ENCODE measurements at places on chromosomes 12 and 14.

- no peak for DNase-seq
Measured at GRCh38 chr14:56603648-56604047, 24.1 kb downstream of the TMEM260 start.

DNA sequence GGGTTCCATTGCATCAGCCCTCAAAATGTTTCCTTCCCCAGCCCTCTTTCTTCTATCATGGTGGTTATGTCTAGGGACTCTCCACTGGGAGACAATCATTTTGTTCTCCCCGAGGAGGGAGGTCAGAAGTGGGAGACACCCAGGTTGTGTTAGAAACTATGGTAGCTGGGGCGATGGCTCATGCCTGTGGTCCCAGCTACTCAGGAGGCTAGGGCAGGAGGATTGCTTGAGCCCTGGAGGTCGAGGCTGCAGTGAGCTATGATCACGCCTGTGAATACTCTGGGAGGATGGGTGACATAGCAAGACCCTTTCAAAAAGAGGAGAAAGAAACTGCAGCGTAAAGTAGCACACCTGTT lies 13.0 kb upstream of the LRRC23 start:
- DNase-seq, result no peak

GRCh38 chr12:11885261-11886038 lies 185.3 kb upstream of the BCL2L14 start:
- DNase-seq, result peak; percentile 77

GRCh38 chr12:56803750-56804149 lies 40.6 kb downstream of the HSD17B6 start:
- DNase-seq, result no peak

DNA sequence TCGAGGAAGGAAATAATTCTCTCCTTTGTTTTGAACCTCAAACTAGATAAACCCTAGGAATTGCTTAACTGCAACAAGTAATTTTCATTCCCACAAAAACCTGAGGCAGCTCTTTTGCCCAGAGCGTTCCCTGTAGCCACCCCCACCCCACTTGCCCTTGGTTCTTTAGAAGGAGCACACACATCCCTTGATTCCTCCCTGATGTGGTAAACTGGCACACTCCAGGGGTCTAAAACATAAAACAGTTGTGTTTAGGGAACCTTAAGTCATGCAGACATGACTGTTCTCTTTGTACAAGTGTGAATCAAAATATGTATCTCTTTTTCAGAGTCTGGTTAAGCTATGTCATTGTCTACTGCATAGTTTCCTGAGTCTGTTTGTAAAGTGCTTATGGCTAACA lies 14.0 kb downstream of the MAPK1IP1L start:
- no peak for DNase-seq

DNA sequence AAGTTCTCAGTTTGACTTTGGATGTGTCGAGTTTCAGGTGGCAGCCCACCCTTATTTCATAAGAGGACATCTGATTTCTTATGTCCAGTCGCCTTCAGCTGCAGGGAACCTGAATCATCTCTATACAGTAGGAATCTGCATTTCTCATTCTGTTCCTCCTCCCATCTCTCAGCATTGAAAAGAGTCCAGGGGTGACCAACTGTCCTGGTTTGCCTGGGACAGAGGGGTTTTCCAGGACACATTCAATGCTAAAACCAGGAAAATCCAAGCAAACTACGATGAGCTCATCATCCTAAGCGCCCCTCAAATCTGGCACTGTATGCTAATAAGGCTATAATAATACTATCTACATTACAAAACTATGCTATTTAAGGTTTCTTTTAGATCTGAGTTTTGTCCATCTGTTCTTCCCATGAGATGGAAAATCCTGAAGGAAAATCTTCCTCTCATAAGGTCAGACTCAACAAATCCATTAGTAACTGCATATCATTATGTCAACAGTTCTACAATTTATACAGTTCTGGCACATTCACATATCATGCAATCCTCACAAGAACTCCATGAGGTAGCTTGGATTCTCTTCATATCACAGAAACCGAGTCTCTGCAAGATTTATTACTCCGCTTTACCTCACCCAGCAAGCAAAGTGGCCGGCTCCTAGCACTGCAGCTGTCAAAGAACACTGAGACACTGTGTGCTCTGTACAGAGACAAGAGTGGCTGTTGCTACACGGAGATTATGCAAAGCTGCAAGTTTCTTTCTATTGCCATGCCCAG lies 15.6 kb upstream of the CALM1 start:
- DNase-seq, result no peak

GRCh38 chr12:62250671-62251608 lies 9.3 kb upstream of the USP15 start:
- peak; percentile 64 for DNase-seq

DNA sequence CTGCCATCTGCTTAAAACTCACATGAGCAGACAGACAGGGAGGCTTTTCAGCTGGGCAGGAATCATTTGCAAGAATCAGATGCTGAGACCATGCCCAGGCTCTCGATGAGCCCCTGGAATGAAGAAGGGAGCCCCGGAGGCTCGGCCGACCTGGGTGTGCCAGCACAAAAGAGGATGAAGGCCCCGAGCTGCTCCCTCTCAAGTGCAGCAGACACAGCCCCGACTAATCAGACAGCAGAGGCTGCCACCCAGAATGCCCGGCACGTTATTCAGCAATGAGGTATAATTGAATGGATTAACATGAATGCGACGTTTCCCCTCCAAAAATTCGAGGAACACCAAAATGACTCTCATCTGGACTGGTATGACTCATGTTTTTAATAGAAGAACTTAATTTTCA lies 58.9 kb downstream of the BCL11B start:
- DNase-seq, result no peak

DNA sequence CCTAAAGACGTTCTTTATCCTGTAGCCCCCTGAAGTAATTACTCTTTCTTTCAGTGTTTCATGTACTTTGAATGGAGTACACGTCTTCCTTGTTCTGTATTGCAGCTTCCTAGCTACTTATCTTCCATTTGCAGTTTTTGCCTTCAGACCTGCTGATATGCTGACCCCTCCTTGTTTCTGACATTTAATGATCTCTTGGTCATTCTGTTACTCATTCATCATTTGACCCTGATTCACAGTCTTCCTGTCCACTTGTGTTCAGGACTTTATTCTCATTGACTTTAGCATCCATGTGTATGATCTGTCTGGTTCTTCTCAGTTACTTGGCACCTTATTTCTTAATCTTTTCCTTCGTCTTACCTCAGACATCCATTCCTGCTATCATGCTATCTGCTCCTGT lies 22.2 kb downstream of the CPSF2 start:
- no peak for DNase-seq

DNA sequence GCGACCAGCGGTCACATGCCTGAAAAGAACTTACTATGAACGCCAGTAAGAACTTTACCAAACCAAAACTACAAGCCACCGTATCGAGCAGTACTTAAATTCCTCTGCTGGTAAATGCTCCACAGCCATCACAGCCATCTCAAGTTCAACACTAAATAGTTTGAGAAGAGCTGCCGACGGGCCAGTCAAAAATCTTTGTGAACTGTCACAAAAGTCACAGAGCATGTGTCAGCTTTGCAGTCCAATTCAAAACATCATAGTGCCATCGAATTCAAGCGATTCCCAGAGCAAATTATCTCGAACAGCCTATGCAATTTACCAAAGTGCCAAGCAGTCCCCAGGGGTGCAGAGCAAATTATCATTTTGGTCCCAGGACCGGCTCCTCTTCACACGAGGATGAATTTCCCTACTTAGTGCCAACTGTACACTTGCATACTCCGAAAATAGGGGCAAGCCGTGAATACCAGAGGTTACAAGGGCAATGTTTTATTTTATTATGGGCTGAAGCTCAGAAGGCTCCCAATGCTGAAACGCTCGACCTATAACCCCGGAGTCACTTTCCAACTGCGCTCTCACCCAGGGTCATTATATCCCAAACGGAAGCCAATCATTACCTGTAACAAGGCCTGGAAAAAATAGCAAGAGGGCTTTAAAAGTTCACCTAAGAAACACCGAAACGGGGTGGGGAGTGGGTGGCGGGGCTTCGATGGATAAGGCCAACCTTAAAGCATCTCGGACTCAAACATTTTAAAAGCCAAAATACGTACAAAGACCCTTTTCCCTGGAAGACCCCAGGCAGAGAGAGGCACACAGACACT lies 1.1 kb downstream of the LRP6 start:
- no peak for DNase-seq

- DNase-seq, result no peak
Measured at GRCh38 chr14:59060841-59061240, 127.6 kb upstream of the DAAM1 start.

DNA sequence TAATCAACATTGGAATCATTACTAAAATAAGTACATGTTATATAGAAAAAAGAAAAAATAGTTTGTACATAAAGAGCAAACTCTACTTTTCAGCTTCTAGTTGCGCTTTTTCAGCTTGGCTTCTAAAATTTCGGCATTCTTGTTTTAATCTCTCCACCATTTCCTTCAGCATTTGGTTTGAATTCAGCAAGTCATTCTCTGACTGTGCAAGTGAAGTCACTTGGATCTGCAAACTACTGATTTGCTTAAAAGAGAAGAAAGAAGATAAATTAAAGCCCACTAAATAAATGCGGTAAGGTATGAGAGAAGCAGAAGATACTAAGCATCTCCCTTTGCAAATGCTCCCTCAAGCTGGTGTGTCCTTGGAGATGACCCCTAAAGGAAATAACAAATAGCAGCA lies 126.3 kb downstream of the CEP83 start:
- DNase-seq, result no peak

DNA sequence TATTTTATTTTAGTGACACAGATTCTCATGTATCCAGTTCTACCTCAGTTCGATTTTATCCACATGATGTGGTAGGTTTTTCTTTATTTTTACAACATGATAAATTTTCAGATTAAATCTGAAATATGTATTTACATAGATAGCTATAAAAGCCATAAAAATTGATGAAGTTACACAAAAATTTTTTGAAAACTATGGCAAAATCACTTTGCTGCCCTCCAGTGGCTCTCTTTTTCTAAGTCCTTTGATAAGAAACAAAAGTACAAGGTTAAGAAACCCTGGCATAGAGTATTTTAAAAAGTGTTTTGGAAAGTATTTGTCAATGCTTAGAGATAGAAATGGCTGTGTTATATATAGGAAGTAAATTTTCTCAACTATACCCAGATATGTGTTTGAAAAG lies 104.2 kb downstream of the PCNX1 start:
- no peak for DNase-seq

- no peak for DNase-seq
Measured at GRCh38 chr12:13148485-13148847, 45.0 kb upstream of the GSG1 start.

DNA sequence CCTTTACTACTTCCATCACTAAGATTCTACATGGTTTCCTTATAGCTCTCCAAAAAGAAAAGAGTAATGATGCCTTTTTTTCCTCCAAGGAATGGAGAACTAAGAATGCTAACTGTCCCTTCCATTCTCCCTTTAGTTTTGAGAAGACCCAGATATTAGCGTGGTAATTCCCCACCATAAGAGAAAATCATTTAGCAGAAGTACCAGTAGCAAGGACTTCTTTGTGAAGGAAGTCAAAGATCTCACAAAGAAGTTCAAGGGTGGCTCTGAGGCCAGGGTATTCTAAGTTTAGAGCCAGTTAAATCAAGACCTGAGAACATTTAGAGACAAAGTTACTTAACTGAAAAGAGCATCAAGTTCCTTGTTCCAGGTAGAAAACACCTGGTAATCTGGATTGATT lies 7.3 kb downstream of the USP15 start:
- peak; percentile 42 for DNase-seq

DNA sequence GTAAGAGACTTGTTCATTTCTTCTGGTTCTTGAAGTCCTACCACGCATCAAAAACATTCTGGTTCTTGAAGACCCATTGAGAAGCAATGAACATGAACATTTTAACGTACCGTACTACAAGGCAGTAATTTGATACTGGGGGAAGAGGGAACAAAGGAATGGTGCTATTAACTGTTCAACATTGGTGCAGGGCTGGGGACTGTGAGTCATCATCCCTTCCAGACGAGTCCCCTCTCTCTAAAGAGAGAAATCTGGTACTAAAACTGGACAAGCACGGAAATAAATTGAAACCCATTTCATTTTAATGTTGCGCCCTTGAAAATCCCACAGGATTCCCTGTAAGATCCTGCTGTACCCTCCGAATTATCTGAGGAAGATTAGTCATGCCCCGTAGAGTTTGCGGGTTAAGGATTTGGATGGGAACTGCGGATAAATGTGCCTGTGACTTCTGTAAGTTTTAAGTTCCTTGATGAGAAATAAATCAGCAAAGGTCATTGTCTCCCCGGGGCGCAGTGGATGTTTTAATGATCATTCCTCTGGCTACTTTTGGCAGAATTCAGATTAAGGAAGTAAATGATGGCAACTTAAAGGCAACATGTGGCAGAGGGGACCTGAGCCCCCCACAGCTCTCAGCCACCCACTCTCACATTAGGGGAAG lies 78.6 kb downstream of the KCNK13 start:
- DNase-seq, result no peak

DNA sequence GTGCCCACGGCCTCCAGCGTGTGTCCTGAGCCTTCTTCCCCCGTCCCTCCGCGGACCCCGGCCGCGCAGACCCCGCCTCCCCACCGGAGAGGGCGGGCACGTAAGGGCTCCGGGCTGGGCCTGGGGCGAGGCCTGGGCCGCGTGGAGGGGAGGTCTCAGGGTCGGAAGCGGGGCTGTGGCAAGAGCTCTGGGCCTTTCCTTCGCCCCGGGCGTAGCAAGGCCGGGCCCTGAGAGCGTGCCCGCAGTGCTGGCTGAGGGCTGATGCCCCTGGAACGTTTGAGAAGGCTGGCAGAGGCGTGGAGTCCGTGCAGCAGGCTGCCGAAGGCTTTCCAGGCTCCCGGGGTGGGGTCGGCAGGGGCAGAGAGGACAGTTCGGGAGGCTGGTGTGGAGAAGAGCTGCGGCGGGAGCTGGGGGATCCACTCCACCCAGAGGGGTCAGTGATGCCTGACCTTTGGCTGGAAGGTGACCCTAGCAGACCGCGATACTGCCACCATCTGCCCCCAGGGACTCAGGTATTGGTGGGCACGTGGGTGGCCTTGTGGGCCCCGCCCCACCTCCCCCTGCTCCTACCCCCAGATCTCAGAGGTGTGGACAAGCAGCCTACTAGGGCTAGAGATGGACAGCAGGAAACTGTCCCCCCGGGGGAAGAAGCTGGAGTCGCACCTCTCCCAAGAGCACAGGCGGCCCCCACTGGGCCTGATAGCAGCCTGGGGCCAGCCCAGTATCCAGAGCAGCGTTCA lies 558 bp downstream of the TEX22 start:
- no peak for DNase-seq

DNA sequence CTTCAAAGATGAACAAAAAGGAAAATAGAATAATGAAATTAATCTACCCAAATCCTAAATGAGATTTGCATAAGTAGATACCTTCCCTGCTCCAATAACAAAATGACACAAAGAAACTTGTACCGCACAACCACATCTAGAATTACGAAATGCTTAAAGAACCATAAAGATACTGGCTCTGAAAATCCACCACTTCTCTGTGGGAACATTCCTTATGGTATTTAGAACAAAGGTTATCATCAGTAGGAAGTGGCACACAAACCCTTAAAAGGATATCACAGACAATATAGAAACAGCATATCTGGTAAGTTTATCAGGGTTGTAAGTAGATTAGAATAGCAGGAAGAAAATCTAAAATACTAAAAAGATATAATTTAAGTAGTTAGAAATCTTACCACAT lies 11.6 kb downstream of the IAPP start:
- DNase-seq, result no peak
